Umbilical cord (tissue), 2 donors: ENCODE measurements at places on chromosomes 7 and 10. TPM values are rescaled to one million over a fixed set of nuclear protein-coding genes. Genes with fewer than 3 reads are reported as not detected.

DNA sequence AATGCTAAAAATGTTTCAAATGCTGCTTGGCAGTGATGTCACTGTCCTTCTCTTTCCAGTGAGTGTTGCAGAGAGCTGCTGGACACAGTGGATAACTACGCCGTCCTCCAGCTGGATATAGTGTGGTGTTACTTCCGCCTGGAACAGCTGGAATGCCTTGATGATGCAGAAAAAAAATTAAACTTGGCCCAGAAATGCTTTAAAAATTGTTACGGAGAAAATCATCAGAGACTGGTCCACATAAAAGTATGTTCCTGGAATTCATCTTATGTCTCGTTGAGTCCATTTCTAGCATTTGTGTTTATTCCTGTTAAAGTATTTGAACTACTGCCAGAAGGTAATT is 25.2 kb downstream of the NUB1 start:
- DNase-seq: peak; percentile 87

- DNase-seq: no peak
Measured at GRCh38 chr10:110923856-110924493, 4.6 kb downstream of the SHOC2 start.

PCLO gene
- 6.7 TPM for total RNA-seq

- peak; percentile 14 for DNase-seq
Measured at GRCh38 chr10:113576852-113577251, 24.0 kb downstream of the HABP2 start.

- DNase-seq: peak; percentile 51
Measured at GRCh38 chr10:21452203-21452602, 73.3 kb downstream of the SKIDA1 start.

DNA sequence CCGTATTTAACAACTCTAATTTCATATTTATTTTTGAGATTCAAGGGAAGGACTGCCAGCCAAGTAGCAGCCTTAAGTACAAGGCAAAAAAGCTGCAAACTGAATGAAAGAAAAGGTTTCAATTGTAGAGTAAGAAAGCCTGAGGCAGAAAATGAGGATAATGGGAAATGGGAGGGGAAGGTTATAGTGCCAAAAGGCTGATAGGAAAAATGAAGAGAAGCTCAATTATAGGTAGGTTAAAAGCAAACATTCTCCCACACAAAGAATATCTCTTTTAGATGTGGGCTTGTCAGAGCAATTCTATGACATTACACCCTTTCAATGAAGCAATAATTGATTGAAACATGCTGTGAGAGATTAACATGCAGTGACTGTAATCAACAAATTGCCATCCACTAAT is 175.3 kb downstream of the RAPGEF5 start:
- no peak for DNase-seq

GRCh38 chr10:70634011-70634410 is 31.5 kb upstream of the PRF1 start:
- DNase-seq: no peak

DPYSL4 gene
- 1.2 TPM for total RNA-seq

NME8 gene
- total RNA-seq: not detected

DNA sequence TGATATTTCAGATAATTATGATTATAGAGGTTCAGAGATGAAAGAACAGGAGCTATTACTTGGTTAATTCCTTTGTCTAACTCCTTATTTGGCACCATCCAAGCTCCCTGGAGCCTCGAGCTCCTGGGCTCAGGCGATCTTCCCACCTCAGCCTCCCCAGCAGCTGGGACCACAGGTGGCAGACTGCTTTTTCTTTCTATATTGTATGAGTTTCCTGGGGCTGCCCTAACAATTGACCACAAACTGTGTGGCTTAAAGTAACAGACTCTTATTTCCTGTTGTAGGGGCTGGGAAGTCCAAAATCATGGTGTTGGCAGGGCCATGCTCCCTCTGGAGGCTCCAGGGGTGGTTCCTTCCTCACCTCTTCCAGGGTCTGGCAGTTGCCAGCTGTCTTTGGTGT is 163.3 kb upstream of the ADCY1 start:
- DNase-seq: no peak

ASB10 gene
- not detected for total RNA-seq

CPVL gene
- 13.2 TPM for total RNA-seq

- no peak for DNase-seq
Measured at GRCh38 chr7:112930787-112931186, 140.6 kb upstream of the TMEM168 start.

GRCh38 chr7:18995811-18996426 is 121.5 kb downstream of the TWIST1 start:
- no peak for DNase-seq

PPIF gene
- 23.1 TPM for total RNA-seq

DNA sequence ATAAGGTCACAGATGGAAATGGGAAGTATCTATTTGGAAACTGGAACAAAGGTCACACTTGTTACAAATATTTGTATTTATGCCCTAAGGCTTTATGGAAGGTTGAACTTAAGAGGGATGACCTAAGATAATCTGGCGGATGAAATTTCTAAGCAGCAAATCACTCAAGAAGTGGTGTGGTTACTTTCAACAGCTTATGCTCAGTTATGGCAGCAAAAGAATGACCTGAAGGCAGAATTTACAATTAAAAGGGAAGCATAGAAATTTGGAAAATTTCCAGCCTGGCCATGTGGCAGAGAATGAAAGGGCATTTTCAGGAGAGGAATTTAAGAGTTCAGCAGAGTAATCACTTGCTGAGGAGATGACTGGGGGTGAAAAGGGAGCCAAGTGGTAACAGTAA is 95.8 kb upstream of the TNS3 start:
- peak; percentile 62 for DNase-seq

- no peak for DNase-seq
Measured at GRCh38 chr7:24221500-24221899, 62.5 kb upstream of the NPY start.

GRCh38 chr10:131312478-131312836 is 936 bp upstream of the TCERG1L start:
- DNase-seq: no peak

GRCh38 chr7:53218730-53219504 is 183.5 kb downstream of the POM121L12 start:
- DNase-seq: peak; percentile 40

HOXA6 gene
- not detected for total RNA-seq

DNA sequence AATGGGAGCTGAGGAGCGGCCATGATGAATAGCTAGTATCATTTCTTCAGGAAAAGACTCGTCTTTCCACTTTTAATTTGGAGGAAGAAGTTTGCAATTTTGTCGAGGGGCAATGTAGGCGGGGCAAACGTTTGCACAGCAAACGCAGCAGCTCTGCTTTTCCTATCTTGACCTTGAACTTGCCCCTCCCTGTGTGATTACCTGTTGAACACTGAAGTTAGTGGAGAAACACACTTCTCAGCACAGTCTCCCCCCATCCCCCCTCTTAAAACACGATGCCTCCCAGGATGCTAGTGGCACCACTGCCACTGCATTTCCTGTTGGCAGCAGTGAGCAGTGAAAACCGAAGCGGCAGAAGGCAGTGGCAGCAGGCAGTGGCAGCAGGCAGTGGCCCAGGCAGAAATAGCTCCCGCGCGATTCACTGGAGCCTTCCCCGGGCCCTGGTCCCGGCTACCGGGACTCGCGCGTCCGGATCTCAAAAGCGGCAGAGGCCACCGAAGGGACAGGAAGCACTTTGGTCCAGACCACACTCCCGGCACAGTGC is at the start of gene EPDR1:
Gene EPDR1, plus strand, starts transcription at position 336 of the 544 bp plus-strand sequence. CDS start 300 bp downstream, outside the sequence.
- DNase-seq: no peak

GRCh38 chr10:130000918-130001317 is 36.8 kb upstream of the EBF3 start:
- DNase-seq: no peak

GRCh38 chr7:129055861-129056464 is 1.1 kb upstream of the TNPO3 start:
- no peak for DNase-seq

IFIT2 gene
- 9.1 TPM for total RNA-seq

- no peak for DNase-seq
Measured at GRCh38 chr7:112989531-112989930, 97.1 kb downstream of the GPR85 start.

DNA sequence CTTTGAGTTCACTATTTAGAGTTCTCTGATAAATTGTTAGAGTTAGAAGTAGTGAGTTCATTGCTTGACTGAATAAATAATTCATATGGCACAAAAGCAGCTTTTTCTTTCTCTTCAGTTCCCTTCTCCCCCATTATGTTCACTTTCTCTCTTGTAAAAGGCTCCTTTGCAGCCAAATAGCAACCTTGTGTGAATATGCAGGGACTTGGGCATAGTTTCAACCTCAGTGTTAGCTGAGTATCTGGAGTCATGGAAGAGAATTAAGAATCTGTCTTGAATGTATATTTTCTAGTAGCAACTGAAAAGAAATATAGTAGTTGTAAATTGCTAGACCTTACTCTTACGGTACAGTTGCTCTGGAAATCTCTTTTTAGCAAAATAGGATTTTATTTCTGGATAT is 31.9 kb downstream of the ZEB1 start:
- peak; percentile 49 for DNase-seq

- DNase-seq: no peak
Measured at GRCh38 chr7:48040944-48041652, 5.8 kb downstream of the C7orf57 start.

GRCh38 chr10:70306181-70306705 is 22.4 kb upstream of the NPFFR1 start:
- DNase-seq: no peak

GRCh38 chr7:141593134-141593533 is 41.9 kb downstream of the AGK start:
- peak; percentile 32 for DNase-seq
